ENCODE measurements at places on chromosomes 3 and 15.

- ATAC-seq = no peak
Measured at GRCh38 chr3:122688996-122689395, 8.4 kb downstream of the PARP14 start.

DNA sequence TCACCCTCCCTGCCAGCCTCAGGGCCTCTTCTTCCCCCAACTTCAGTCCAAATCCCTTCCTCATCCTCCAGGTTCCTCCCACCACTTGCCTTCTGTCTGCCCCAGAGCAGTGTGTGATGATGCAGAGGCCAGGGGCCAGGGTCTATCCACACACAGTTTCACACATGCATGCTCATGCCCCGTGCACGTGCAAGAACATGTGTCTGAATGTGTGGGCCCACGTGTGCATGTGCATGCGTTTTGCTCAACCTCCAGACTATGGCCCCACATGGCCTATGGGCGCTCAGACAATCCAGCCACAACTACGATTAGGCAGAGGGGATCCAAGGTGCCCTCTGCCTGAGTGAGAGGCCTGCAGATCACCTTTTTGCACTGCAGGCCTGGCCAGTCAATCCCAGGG is 32.3 kb upstream of the SLC6A1 start:
- ATAC-seq = no peak

DNA sequence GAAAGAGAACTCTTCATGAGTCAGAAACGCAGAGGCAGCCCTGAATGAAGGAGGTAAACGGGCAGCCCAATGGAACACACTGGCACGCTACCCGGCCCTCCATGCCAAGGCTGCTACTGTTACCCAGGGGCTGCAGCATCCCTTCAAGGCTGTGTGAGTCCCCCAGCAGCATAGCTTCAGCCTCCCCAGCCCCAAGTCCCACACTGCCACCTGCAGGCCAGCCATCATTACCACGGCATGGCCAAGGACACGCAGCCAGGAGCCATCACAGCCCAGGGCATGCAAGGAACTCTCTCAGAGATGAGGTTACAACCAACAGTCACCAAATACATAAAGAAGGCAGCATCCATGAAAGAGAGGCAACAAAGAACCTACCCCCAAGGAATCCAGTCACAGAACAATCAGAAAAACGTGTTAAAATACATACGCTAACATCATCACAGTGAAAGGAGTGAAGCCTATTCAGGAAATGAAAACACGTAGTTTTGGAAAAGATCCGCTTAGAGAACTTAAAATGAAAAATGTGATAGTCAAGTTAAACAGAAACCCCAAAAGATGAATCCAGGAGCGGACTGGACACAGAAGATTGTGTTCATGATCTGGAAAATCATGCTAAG is 22.4 kb downstream of the PLA2G4F start:
- peak; percentile 25 for ATAC-seq

DNA sequence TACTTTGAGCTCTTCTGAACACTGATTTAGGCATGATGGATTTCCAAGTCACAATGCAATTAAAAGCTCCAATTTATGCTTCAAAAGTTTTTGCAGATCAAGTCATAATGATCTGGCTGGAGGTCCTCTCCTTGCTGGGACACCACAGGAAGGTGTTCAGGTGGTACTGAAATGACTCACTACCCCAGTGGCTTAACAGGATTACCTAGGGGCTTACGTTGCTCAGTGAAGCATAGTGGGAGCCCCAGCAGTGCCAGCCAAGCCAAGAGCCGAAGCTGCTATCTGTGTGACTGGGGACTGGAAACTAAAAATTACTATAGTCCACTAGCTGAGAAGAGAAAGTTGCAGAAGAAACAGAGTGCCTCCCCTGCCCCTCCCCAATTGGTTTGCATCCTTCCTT is 110.1 kb upstream of the LPP start:
- ATAC-seq = no peak
